ENCODE measurements at places on chromosomes 1 and 21.

DNA sequence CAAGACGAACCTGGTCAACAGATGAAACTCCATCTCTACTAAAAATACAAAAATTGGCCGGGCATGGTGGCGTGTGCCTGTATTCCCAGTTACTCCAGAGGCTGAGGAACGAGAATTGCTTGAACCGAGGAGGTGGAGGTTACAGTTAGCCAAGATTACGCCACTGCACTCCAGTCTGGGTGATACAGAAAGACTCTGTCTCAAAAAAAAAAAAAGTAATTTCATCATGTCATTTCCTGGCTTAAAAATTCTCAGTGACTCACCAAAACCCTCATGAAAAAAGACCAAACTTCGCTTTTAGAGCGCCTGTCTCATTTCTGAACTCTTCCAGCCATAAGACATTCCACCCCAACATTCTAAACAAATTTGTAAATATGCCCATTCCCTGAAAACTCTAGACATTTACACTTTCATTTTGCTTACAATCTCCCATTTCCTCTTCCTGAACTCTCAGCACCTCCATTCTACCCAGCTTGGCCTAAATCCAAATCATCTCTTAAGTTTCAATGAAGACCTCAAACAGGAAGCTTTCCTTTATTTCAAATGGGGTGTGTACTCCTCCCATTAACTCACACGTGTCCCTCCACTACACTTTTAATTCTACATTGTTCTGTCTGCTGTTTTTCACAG lies 50.5 kb upstream of the PRRC2C start:
- DNase-seq = no peak

- no peak for DNase-seq
Observed at GRCh38 chr1:35925741-35926140, 5.2 kb upstream of the AGO3 start.

- DNase-seq = no peak
Observed at GRCh38 chr1:53145942-53146708, 3.7 kb upstream of the SLC1A7 start.

DNA sequence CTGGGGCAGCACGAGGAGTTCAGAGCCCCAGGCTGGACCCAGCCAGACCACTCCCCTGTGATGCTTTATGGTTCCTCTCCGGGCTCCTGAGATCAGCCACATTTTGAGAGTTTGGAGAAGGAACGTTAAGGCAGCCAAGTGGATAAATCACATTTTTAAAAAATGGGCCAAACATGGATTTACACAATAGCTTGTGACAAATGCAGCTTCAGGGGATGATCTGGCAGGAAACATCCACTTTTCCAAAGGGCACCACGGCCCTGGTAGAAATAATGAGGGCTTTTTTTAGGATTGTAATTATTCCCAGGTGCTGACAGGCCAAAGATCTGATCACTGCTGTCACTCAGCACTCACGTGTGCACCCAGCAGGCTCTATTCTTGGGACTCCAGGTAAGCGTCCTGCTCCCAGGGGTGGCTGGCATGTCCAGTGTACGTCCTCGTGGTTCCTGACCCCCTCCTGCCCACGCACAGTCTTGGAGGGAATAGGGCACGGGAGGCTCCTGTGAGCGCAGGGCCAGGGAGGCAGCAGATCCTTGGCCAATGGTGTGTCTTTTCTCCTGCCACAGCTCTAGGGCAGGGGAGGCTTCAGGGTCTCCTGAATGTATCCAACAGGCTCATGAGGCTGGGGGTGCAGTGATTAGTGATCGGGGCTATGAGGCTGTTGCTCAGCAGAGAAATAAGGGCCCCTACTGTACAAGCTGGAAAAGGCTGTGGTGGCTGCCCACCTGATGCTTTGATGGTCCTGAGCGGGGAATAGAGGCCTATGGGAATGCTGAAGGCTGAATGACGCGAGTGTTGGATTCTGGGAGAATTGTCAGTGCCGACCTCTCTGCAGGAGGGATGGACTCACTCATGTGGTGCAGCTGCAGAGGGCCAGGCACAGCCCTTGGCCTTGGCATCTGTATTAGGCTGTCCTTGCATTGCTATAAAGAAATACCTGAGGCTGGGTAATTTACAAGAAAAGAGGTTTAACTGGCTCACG lies 415.7 kb downstream of the PTPRU start:
- DNase-seq = no peak
